Placental epithelial cell (primary cell): ENCODE measurements at places on chromosomes 12 and 14. TPM values are rescaled to one million over a fixed set of nuclear protein-coding genes. Genes with fewer than 3 reads are reported as not detected.

Gene KITLG
- total RNA-seq, result 5.9 and 12.0 TPM in 2 replicates

Gene CATSPERB
- total RNA-seq, result not detected in 2 replicates

Gene EML5
- not detected in 2 replicates for total RNA-seq

Gene G2E3
- 14.7 and 16.9 TPM in 2 replicates for total RNA-seq

Gene ISM2
- under 0.01 and 0.22 TPM in 2 replicates for total RNA-seq
